ENCODE measurements at places on chromosomes 3 and 15.
A peak's percentile ranks its signal among the peaks of the same experiment; 100 is the strongest.

- DNase-seq: peak; percentile 10
These were observed 431.4 kb downstream of the DIPK2A start for GRCh38 chr3:144403040-144403457.

- no peak for DNase-seq
These were observed 238.7 kb downstream of the ISL2 start for GRCh38 chr15:76575274-76575673.

DNA sequence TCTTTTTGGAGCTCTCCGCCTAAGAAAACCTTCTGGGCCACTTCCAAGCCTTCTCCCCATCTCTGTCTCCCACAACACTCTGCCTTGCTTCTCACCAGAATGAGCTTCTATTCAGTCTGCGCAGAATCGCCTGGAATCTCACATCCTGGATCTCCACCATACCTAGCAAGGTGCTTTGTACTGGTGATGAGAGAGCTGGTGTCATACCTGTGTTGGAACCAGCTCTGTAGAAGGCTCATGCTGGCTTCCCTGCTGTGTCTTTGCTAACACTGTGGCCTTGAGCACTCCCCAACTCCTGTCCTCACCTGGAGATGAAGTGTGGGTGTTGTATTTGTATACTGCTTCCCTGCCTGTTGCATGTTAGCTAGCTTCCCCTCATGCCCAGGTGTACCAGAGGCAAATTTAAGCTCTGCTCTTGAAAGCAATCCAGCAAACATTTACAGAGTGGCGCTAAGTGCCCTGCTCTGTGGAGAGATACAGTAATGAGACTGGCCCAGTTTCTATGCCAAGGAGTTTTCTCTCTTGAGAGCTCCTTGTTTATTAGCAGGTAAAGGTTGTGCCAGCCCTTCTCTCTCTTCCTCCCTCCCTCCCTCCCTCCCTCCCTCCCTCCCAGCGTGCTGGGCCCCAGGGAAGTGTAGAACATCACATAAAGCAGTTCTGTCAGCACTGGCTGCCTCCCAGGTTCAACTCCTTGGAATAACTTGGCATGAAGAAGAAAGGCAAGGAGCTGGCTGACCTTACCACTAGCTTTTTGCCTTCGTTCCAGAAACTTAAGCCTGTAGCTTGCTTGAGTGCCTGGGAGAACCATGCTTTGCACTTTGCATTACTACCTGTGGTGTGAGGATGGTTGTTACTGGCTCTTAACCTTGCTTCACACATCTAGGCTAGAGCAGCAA lies 54.9 kb downstream of the TRIM71 start:
- peak; percentile 21 for DNase-seq

- DNase-seq: peak; percentile 97
These were observed 432 bp upstream of the LPP start for GRCh38 chr3:188153437-188154013.

DNA sequence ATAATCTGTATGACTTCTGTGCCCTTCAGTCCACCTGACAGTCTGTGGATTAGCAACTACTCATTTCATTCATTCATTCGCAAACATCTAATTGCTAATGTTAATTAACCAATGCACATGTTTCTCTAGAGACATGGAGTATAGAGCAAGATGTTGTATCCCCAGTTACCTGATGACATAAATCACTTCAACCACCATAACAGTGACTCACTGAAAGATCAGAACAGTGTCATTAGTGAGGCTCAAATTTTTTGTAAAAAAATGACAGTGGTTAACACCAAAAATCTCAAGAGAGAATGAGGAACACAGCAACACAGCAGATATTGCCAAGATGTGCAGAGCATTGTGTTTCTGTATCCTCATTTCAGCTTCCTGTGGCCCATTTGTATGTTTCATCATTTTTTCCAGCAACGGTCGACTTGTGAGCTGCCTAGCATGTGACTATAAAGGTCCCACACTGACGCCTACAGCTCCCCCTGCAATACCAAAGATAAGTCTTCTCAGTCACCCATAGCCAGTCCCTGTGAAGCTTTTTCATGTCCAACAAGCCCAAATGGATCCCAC lies 3.7 kb upstream of the PLD1 start:
- DNase-seq: peak; percentile 70

- no peak for DNase-seq
These were observed 23.1 kb downstream of the MAPKBP1 start for GRCh38 chr15:41797201-41797944.

DNA sequence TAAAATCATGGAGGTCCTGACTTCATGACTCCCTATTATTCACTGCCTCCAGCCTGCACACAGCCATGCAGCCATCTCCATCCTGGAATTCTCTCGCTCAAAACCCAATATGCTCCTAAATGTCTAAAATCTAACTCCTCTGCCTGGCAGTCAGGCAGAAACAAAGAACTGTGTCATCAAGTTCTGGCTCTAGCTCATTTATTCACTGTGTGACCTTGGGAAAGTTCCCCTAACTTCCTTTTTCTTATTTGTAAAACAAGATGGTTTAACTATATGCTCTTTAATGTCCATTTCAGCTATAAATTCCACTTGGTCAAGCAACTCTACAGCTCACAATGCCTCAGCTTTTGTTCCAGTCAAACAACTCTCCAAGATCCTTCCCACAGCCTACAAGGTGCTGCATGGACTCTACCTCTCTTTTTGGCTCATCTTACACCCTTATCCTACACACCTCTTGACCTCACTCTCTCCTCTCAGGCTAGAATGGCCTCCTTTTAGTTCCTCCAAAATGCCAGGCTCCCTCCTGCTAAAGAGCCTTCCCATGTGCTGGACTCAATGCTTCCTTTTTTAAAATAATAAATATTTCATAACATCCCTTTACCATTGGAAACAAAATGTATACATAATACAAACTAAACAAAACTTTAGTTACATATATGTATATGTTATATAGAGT lies 16.4 kb downstream of the PIK3CB start:
- no peak for DNase-seq

DNA sequence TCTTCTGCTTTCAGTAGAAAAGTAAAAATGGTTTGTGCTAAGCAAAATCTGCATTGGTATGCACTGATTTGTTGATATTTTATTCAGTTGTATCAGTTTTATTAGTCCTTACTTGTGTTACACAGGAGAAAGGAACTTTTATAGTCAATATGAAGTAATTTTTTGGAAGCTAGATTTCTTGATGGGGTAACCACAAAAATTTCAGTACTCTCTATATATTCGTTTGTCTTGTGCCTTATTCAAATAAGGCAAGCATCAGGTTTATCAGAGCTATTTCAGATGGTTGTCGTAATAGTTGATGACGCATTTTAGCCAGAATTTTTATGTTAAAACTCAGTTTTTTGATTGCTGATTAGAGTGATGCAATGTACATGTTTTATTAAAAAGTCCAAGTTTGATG lies 50.7 kb upstream of the NIPA1 start:
- peak; percentile 77 for DNase-seq

GRCh38 chr3:146501752-146502151 lies 32.4 kb upstream of the PLSCR2 start:
- no peak for DNase-seq

DNA sequence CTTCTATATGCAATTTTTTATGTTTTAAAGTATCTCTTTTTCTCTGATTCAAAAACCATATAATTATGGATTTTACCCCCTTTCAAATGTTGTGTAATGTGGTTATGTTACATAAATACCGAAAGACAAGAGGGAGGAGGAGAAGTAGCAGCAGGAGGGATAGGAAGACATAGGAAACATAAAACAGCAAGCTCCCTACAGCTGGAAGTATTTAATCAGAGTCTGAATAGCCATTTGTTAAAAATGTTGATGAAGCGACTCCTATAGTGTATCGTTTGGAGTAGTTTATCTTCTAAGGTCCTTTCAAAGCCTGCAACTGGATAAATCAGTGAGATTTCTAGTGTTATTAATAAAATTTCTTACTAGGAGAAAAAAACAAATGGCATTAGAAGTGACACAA lies 598.1 kb upstream of the GOLIM4 start:
- DNase-seq: no peak

DNA sequence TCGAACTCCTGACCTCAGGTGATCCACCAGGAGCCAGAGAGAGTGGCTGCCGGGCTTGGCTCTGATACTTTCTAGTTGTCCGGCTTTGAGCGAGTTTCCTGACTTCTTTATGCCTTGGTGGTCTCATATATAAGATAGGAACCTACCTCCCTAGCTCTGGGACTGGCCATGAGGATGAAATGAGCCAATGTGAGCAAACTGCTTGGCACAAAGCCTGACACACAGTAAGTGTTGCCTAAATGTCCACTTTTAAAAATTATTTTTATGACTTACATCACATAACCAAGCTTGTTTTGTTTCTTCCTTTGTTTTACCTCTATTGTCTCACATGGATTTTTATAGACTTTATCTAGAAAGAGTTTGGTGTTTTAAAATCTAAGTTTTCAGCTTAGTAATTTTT lies 42.1 kb upstream of the CCDC174 start:
- no peak for DNase-seq

GRCh38 chr15:40355976-40356585 lies 1.9 kb upstream of the DISP2 start:
- no peak for DNase-seq

GRCh38 chr15:88390164-88390901 lies 76.9 kb downstream of the MRPL46 start:
- no peak for DNase-seq

DNA sequence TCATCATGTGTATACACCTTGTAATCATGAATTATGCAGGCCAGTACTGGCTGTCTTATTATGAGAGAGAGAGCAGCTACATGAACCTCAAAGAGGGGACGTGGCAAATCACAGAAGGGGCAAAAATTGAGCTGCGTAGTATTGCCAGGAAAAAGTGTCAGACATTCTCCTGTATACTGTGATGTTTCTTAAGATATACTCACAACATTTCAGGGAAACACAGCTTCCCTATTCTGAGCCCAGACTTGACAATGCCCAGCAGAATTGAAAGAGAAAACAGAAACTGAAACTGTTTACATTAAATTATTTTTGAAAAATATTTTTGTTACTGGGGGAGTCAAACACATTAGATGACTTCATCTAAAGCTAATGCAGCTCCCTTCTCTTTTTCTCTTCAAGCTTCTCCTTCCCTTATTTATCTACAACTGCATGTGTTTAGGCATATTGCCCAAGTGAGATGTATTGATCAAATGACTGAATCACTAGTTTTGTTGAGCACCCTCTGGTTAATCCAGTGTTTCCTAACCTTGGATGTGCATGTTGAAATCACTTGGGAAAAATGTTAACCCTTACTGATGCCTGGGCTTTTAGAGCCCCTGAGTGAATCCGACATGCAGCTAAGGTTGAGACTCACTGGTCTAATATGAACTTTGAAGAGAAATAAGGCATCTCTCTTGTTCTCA lies 39.5 kb downstream of the CADPS start:
- DNase-seq: peak; percentile 4

GRCh38 chr15:74580538-74581350 lies 34.9 kb upstream of the CLK3 start:
- no peak for DNase-seq

GRCh38 chr15:63460210-63461155 lies 43.9 kb upstream of the USP3 start:
- no peak for DNase-seq

DNA sequence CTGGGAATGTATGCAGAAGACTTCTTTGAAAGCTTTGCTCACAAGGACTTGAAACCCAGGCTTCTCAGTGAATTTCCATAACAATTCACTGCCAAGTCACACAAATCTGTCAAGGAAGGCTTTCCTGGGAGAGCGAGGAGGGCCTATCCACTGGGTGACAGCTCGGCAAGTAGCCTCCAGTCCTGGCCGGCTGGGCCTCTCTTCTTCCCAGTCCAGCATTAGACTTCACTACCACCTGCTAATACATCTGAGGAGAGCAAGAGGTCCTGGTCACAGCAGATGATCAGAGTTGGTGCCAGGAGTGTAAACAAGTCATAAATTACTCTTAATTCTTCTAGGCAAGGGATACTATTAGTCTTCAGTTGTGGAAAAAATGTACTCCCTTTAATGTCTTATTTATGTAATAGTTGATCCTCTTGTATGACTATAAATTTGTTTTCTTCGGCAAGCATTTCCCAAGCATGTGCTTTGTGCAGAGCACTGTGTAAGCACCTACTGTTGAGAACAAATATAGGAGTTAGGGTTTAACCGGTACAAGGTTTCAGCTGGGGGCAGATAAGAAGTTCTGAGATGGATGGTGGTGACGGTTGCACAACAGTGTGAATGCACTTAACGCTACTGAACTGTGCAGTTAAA lies 162.9 kb downstream of the VGLL4 start:
- no peak for DNase-seq

DNA sequence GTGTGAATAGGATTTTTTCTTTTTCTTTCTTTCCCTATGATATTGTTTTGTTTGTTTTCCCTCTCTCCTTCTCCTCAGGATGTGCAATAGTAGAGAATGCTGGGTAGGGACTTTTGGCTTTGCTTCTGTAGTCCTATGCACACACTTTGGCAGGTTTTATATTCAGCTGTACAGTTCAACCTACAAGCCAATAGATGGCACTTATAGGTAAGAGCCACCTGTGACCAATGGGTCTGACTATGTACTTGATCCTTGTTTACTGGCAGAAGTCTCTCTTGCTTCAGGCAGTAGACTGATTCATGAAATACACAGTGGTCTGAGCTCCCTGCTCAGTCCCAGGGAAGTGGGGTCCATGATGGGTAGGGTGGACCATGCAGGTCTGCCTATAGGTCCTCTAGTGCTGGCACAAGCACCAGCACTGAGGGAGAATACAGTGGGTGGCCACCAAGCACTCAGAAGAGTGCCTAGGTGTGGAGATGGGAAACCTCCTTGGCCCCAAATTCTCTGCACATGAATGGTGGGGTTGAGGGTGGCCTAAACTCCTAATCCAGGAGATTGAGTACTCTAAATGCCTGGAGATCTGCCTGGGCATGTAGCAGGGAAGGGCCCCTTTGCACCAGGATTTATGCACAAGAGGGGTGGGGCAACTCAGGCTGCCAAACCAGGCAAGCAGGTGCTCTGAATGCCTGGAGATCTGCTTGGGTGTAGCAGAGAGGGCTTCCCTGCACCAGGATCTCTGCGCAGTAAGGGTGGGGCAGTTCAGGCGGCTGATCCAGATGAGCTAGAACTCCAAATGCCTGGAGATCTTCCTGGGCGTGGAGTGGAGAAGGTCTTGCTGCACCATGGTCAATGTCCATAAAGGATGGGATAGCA lies 176.1 kb downstream of the DOCK3 start:
- no peak for DNase-seq

- peak; percentile 25 for DNase-seq
These were observed 789.8 kb downstream of the ROBO1 start for GRCh38 chr3:78978037-78978436.

GRCh38 chr15:81642451-81642990 lies 268.5 kb upstream of the TMC3 start:
- DNase-seq: peak; percentile 87

- no peak for DNase-seq
These were observed 246.5 kb downstream of the PDZRN3 start for GRCh38 chr3:73378207-73378606.

- no peak for DNase-seq
These were observed at the start of gene HTR3D for GRCh38 chr3:184031187-184031792. Gene HTR3D (plus strand): TSS chr3:184031742. CDS start chr3:184031742, 0 bp downstream.

DNA sequence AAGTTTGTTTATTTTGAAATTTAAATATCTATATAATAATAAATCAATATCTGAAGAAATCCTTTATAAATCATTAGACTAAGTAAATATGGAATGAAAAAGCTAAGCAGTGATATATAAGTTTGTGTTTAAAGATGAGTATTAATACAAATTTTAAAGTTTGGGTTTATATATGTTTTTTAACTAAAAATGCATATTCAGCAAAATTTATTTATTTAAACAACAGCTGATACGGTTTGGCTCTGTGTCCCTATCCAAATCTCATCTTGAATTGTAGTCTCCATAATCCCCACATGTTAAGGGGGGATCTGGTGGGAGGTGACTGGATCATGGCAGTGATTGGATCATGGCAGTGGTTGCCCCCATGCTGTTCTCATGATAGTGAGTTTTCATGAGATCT lies 580.7 kb upstream of the EPHA6 start:
- no peak for DNase-seq

GRCh38 chr3:55570271-55570711 lies 83.2 kb upstream of the WNT5A start:
- peak; percentile 34 for DNase-seq
